Chondrocyte (in vitro differentiated cells): ENCODE measurements at places on chromosomes 7 and 10. TPM values are rescaled to one million over a fixed set of nuclear protein-coding genes. Genes with fewer than 3 reads are reported as not detected.

SKIDA1 gene
- 1.9 to 3.7 TPM (median 2.0 TPM) in 3 replicates for total RNA-seq

GRM3 gene
- total RNA-seq = not detected in 3 replicates

GDF2 gene
- not detected in 3 replicates for total RNA-seq

LEP gene
- not detected in 3 replicates for total RNA-seq

GPR37 gene
- total RNA-seq = 1.6 to 3.2 TPM (median 2.2 TPM) in 3 replicates

FAM131B gene
- 3.0 to 4.0 TPM (median 3.1 TPM) in 3 replicates for total RNA-seq

AMPH gene
- 2.3 to 21.8 TPM (median 2.9 TPM) in 3 replicates for total RNA-seq

DNA sequence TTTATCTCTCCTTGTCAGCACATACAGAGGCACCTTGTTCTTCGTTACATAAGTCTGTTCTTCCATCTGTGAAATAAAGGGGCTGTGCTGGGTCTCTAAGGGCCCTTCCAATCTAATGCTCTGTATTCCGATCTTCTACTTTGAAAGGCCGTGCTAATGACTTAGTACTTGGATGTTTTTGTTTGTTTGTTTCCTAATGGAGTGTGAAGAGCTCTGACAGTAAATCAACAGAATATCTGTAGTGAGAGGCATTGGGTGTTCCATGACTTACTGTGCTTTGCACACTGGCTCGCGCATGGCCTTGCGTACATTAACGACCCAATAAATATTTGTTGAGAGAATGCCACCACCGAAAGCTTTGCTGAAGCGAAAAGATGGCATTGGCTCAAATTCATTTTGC, 162.1 kb downstream of the CHN2 start:
- H3K36me3 ChIP-seq = no peaks in the 10 kb centered on the region
- H3K27me3 ChIP-seq = peaks cover 2% of the 10 kb centered on the region
- no peak overlapping the region for H3K27ac ChIP-seq
- H3K4me3 ChIP-seq = no peak overlapping the region

- H3K27ac ChIP-seq = peak overlapping the region; percentile 69
- DNase-seq = peak; percentile 77
- H3K4me1 ChIP-seq = peaks cover 14% of the 10 kb centered on the region
- H3K36me3 ChIP-seq = peaks cover 37% of the 10 kb centered on the region
Observed at GRCh38 chr10:124992462-124993344, 50.8 kb downstream of the ZRANB1 start.

GRCh38 chr7:159125104-159125954, 19.3 kb downstream of the VIPR2 start:
- no peak for DNase-seq
- no peak overlapping the region for H3K4me3 ChIP-seq
- H3K36me3 ChIP-seq = no peaks in the 10 kb centered on the region
- no peaks in the 10 kb centered on the region for H3K4me1 ChIP-seq

GRCh38 chr7:98974906-98975816, 96.8 kb downstream of the TRRAP start:
- H3K36me3 ChIP-seq = peaks cover 54% of the 10 kb centered on the region
- H3K27ac ChIP-seq = no peak overlapping the region
- no peaks in the 10 kb centered on the region for H3K4me1 ChIP-seq
- H3K4me3 ChIP-seq = no peak overlapping the region

DNA sequence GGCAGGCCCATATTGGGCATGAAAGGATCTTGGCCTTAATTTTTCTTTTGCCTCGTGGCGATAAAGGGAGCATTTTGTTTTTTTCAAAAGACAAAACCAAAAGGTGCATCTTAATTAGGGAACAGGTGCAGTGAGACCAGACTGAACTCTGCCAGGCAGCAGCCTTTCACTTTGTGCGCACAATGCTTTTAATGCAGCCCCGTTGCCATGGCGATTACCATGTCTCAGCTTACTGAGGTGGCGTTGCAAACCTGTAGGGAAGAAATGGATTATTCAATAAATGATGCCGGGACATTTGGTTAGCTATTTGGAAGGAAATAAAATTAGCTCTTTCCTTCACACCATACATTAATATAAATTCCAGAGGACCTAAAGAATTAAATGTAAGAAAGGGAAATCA, 61.9 kb downstream of the MYL10 start:
- peaks cover 9% of the 10 kb centered on the region for H3K27me3 ChIP-seq
- H3K27ac ChIP-seq = no peak overlapping the region
- H3K36me3 ChIP-seq = peaks cover 8% of the 10 kb centered on the region
- H3K4me3 ChIP-seq = no peak overlapping the region

DNA sequence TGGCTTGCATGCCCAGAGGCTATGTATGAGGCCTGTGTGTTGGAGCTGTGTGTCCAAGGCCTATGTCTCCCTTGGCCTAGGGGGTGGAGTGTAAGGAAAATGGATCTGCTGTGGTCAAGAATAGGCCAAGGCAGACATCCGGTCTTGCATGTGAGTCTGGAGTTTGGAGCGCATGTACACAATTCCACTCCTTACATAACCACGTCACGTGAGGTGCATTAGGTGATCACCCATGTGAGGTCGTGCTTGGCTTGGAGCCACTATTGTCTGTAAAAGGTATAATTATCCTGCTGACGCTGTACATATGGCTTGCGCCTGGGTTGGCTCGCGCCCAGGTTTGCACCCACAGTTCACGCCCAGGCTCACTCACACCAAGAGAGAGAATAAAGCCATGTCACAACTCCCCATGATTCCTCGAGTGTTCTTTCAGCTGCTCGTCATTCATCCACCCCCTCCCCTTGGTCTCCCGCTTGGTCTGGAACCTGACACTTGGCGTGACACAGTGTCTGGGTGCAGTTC, 105.5 kb downstream of the BICC1 start:
- H3K27me3 ChIP-seq = no peaks in the 10 kb centered on the region
- H3K4me3 ChIP-seq = no peak overlapping the region
- H3K27ac ChIP-seq = no peak overlapping the region
- H3K4me1 ChIP-seq = peaks cover 39% of the 10 kb centered on the region
- no peak for DNase-seq

GRCh38 chr7:37282093-37282444, 166.6 kb downstream of the ELMO1 start:
- DNase-seq = no peak
- no peak overlapping the region for H3K4me3 ChIP-seq
- H3K27me3 ChIP-seq = peaks cover 4% of the 10 kb centered on the region
- no peaks in the 10 kb centered on the region for H3K36me3 ChIP-seq
- no peak overlapping the region for H3K27ac ChIP-seq
- no peaks in the 10 kb centered on the region for H3K4me1 ChIP-seq

GRCh38 chr7:28409716-28410627, 2.3 kb upstream of the CREB5 start:
- no peaks in the 10 kb centered on the region for H3K36me3 ChIP-seq
- peak overlapping the region; percentile 98 for H3K4me3 ChIP-seq
- H3K27ac ChIP-seq = peak overlapping the region; percentile 99
- DNase-seq = peak; percentile 91
- peaks cover 46% of the 10 kb centered on the region for H3K4me1 ChIP-seq
- peaks cover 2% of the 10 kb centered on the region for H3K27me3 ChIP-seq

DNA sequence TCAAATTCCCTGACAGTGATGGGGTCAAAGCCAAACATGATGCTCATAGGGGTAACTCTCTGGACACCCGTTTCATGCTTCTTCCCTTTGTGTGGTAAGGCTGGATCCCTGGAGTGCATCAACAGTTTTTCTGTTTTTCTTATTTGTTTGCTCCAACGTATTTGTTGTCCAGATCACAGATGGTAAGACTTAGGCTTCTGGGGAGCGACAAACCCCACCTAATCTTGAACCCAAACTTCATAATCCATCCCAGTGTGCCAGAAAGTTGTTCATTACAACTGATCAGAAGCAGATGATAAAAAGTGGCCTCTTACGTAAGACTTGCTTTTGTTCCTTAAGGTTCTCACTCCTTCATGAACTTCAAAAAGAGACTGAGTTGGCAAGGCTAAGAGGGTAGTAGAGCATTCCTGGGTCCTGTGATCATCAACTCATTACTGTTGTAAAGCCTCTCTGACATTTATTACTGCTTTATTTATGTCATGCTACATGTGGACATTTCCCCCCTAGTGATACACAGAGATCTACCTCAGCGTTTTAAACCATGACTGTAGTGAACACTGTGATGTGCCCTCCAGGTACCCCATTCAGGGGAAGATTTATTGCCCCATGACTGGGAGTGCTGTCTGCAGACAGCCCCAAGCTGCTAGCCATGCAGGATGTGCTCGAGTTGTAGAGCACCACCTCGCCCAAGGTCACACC, 125.6 kb downstream of the CCDC71L start:
- H3K27me3 ChIP-seq = no peaks in the 10 kb centered on the region
- no peak overlapping the region for H3K4me3 ChIP-seq
- no peaks in the 10 kb centered on the region for H3K4me1 ChIP-seq
- H3K27ac ChIP-seq = no peak overlapping the region
- DNase-seq = no peak

- no peak overlapping the region for H3K4me3 ChIP-seq
- peaks cover 5% of the 10 kb centered on the region for H3K36me3 ChIP-seq
- peaks cover 31% of the 10 kb centered on the region for H3K4me1 ChIP-seq
Observed at GRCh38 chr7:16344927-16345326, 76.4 kb downstream of the CRPPA start.
